Globus pallidus (tissue), 1 donor: ENCODE measurements at places on chromosomes 2 and 18.

- no peak for DNase-seq
Measured at GRCh38 chr2:75698918-75699317, 11.8 kb downstream of the GCFC2 start.

- no peak for DNase-seq
Measured at GRCh38 chr2:113879457-113879856, 10.4 kb upstream of the ACTR3 start.

- DNase-seq = no peak
Measured at GRCh38 chr2:240257940-240258580, 117.6 kb upstream of the OTOS start.

- DNase-seq = no peak
Measured at GRCh38 chr2:104538077-104538476, 315.8 kb upstream of the POU3F3 start.

GRCh38 chr2:104431701-104432121 is 422.2 kb upstream of the POU3F3 start:
- DNase-seq = no peak

GRCh38 chr2:120948662-120949011 is 213.0 kb downstream of the GLI2 start:
- no peak for DNase-seq

GRCh38 chr2:175030380-175031271 is 25.4 kb upstream of the CHN1 start:
- DNase-seq = no peak

DNA sequence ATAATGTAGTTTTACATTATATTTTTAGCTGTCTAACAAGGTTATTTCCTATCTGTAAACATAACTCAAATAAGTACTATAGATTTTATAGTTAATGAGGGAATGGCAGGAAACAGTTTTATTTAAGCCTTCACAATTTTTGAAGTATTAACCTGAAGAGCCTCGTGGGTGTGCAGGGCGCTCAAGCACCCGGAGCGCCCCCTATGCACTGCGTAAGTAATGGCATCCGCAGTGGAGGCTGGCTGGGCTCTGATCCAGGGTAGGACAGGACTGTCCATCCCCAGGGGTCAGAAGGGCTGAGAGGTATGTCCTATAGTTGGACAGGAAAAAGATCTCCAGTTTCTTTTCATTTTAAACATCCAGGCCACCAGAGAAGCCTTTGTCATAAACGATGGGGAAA is 8.2 kb upstream of the GBX2 start:
- DNase-seq = no peak

DNA sequence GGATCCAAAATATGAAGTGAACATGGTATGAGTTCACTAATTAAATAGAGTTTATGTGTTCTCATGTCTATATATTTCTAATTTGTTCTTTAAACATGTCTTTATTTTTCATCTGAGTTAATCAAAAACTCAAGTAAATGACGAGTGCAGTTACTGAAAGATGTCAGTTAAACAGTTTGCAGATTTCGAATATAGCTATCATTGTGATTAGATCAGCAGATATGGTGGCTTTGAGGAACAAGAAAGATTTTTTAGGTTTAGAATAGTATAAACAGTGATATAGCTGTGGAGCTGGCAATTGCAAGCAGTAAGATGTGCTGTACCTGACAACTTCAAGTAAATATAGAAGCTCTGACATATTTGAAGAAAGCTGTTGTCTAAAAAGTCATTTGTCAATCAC is 49.7 kb downstream of the TANK start:
- no peak for DNase-seq

GRCh38 chr2:175690113-175690837 is 311.8 kb downstream of the LNPK start:
- peak; percentile 42 for DNase-seq

- no peak for DNase-seq
Measured at GRCh38 chr18:33466822-33467221, 26.3 kb upstream of the CCDC178 start.

DNA sequence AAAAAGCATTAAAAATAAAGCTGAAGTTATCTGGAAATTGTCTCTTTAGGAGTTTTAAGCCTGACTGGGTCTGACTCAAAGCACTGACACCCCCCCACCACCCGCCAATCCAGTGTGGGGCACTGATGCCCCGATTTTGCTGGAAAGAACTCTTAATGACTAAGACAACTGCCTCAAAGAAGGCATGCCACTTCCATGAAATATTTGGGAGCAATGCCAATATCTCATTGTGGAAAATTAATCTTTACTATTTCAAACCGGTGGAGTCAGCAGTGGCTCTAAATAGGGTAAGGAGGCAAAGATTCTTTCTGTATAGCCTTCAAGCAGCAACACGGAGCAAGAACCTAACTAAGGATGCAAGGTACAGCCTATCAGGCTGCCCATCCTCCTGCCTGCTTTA is 4.5 kb downstream of the FKBP7 start:
- DNase-seq = no peak

DNA sequence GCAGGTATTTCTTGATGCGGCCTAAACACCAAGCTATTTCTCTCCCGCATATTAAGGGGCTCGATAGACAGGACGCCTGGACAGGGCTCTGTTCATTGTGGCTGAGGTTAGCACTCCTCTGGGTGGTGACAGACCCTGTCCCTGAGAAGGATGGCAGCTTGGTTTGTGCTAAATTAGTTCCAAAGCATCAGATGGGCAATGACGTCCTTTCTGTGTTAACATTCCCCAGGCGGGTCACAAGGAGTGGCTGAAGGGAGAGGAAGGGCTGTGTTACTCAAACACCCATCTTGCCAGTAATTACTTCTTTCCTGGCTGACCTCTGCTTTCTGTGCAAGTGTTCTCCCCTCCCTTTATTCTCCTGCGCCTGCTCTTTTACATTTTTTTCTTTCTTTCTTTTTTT is 75.0 kb downstream of the TMEM247 start:
- peak; percentile 57 for DNase-seq

DNA sequence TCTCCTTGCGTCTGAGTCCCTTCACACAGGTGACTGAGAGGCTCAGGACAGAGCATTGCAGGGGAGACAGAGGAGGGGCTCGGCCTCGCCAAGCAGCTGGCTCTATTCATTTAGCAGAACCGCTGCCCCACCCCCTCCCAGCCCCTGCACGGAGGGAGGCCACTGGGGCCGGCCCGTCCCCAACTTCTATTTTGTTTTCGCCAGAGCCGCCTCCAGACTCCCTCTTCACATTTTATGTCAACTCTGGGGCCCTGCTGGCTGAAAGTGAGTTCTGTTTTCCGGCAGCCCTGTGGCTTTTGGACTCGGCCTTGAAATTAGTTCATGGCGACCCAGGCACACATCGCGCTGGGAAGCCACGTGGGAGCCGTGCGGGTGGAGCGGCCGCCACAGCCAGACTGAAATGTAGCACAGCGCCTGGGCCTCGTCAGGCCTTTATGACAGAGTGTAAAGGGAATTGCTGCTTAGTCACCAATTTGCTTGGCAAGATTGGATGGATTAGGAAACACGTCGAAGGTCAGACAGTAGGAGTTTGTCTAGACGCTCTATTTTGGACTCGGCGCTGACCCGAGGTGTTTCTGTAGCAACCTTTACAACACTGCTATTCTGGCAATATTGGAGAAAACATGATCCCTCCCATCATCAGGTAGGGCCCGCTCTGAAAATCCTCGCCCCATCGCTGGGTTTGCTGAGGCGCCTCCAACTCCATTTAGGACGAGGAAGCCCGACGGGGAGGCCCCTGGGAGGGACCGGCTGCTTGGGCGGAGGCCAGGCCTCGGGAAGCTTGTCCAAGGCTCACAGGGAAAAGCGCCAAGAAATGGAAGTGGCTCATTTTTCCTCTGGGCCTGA is 90.7 kb upstream of the CTDP1 start:
- DNase-seq = peak; percentile 29

GRCh38 chr2:182655750-182656149 is 60.3 kb upstream of the DNAJC10 start:
- no peak for DNase-seq

DNA sequence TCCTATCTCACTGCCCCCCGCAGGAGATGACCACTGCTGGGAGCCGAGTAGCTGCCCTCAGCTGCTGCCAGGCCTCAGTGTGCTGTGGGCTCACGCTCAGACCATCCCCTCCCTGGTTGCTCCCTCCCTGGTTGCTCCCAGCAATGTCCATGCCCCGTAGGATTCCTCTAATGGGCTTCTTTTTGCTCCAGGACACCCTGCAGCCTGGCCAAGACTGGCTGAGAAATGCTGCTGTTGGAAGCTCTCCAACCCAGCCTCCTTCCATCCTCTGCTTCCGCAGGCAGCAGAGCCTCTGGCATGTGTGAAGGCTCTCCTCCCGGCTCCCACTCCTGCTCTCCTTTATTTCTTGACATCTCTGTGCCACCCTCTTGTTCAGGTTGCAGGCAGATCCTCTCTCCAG is 48.6 kb downstream of the SOX11 start:
- DNase-seq = no peak

GRCh38 chr2:116724550-116724949 is 1089.9 kb upstream of the DDX18 start:
- no peak for DNase-seq

DNA sequence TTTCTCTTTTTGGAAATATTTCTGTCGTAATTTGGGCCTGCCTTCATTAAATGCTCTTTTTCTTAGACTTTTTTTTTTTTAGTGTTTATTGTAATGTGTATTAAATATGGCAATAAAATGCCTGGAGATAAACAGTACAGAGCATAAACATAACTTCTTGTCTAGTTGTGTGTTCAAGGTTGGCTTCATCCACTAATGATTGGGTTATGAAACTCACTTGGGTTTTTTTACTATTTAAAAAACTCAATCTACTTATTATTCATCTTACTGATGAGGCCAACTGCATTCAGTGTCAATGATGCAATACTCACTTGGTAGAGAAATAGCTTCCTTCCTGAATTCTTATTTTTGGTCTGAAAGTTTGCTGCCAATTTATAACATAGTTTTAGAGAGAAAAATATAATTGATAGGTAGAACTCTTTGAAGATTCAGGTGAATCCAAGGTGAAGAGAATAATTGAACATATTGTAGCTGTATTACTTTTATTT is 144.2 kb upstream of the NABP1 start:
- no peak for DNase-seq

DNA sequence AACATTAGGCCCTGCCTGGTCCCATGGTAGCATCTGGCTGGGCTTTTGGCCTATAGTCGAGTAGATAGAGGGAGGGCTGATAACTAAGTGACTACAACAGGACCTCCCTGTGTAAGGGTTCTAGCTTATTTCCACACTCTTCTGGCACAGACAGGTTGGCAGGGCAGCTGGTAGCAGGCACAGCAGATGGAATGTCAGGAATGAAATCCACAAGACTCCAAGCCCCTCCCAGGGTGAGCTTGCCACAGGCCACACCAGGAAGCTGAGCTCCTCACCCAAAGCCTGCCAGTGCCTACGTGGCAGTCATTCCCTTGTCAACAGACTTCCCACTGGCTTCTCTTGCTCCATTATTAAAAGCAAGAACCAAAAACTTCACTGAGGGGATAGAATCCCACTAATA is 20.7 kb upstream of the C1QL2 start:
- no peak for DNase-seq

DNA sequence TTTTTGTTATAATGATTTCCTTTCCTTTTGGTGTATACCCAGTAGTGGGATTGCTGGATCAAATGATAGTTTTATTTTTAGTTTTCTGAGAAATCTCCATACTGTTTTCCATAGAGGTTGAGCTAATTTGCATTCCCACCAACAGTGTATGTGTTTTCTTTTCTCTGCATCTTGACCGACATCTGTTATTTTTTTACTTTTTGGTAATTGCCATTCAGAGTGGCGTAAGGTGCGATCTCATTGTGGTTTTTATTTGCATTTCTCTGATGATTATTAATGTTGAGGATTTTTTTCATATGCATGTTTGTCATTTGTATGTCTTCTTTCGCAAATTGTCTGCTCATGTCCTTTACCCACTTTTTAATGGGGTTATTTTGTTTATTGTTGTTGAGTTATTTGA is 58.1 kb downstream of the ARHGAP25 start:
- DNase-seq = no peak
